ENCODE measurements at places on chromosomes 11 and 22.

GRCh38 chr11:130118636-130119387 lies 40.8 kb upstream of the ST14 start:
- no peak for DNase-seq

DNA sequence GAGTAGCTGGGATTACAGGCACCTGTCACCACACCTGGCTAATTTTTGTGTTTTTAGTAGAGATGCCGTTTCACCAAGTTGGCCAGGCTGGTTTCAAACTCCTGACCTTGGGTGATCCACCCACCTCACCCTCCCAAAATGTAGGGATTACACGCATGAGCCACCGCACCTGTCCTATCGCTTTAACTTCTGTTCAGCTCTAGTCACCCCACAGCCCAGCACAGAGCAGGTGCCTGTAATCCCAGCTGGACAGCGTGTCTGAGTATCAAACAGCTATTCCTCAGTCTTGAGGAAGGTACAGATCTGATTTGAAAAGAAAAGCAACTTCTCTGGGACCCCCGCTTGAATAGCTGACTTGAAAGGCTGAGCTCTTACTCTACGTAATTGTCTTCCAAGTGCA lies 149.1 kb downstream of the CTTN start:
- DNase-seq = no peak

DNA sequence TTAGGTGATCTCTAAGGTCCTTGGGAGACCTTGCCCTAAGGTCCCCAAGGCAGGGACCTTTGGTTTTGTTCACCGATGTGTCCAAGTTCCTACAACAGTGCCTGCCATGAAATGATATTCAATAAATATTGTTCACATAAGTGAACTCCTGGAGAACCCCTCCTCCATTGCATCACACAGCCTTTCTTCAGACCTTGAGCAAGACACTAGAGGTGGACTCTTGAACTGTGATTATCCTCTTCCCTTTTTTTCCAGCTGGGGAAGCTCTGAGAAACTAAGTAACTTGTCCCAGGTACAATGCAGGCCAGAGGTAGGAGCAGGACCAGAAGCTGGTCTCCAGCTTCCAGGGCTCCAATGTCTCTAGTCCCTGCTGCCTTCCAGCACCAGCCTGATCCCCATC lies 76.6 kb upstream of the LMO1 start:
- no peak for DNase-seq

DNA sequence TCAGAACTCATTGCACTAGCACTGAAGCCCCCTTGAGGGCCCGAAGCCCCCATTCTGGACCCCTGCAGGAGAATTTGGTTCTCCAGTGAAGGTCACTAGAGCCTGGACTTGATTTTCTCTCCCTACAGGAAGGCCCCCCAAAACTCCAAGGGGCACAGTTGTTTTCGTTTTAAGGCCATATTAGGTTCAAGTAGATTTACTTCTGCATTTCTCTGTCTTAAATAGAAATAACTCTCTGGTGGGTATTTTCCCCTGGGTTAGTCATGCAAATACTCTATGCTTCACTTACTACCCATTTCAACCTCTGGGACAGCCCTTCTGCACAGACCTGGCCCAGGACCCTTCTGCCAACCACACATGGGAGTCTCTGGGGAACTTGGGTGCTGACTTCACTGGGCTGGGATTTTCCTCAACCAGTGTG lies 41.6 kb downstream of the WEE1 start:
- no peak for DNase-seq

- no peak for DNase-seq
Observed at GRCh38 chr11:116339306-116340098, 433.3 kb downstream of the BUD13 start.

DNA sequence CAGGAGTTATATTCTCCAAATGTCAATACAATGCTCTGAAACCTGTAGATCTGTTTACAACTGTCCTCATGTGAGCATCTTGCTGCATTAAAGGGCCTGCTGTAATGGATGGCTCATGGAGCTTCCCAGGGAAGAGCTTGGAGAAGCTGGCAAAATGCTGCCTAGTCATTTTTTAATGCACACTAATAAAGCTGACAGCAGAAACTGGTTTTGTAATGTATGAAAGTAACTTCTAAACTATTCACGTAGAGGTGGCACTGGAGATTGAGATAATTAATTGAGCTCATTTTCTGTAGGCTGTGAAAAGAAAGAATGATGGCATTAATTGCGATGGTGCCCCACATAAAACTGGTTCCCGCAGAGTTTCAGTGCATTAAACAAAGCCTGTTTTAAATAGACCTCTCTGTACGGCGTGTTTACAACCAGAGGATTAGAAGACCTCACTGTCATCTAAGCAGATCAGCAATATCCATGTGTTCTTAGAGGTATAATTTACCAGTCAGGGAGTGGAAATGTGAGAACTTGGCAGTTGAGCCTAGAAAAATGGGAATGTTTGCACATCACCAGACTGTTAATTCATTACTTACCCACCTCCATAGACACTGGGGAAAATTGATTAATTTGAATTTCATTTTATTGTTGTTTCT lies 16.0 kb downstream of the POLA2 start:
- no peak for DNase-seq

DNA sequence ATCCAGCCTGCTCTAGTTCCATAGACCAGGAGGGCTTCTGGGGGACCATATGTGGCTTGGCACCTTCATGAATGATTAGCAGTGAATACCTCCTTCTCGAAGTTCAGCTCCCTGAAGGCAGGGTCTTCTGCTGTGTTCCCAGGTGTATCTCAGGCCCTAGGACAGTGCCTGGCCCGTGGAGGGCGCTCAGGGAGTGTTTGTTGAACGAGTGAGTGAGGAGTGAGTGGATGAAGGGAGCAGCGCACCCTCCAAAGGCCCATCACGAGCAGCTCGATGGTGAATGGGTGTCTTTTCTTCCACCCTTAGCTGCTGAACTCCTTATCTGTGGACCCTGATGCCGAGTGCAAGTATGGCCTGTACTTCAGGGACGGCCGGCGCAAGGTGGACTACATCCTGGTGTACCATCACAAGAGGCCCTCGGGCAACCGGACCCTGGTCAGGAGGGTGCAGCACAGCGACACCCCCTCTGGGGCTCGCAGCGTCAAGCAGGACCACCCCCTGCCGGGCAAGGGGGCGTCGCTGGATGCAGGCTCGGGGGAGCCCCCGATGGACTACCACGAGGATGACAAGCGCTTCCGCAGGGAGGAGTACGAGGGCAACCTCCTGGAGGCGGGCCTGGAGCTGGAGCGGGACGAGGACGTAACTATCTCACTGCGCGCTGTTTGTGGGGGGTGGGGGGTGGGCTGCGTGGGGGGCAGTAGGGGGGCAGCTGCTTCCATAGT lies 9.5 kb downstream of the ANO1 start:
- DNase-seq = no peak

DNA sequence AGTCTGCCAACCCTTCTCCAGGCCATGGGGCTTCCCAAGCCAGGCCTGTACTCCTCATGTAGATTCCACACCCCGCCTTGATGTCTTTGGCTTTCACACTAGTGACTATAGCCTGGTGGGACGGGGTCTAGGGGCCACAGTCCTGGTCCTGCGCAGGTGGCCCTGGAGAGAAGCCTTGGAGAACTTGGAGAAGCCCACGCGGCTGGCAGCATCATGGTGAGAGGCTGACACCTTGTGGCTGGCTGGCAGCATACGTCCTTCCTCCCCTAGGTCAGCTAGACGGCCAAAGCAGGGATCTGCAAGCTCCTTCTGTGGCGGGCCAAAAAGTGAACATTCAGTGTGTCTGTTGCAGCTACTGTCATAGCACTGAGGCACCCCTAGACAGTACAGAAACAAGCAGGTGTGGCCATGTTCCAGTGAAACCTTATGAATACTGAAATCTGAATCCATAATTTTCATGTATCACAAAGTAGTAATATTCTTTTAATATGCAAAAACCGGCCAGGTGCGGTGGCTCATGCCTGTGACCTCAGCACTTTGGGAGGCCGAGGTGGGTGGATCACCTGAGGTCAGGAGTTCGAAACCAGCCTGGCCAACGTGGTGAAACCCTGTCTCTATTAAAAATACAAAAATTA lies 42.0 kb downstream of the FAM83F start:
- peak; percentile 45 for DNase-seq

- peak; percentile 56 for DNase-seq
Observed at GRCh38 chr22:20569059-20570058, 61.9 kb downstream of the MED15 start.

GRCh38 chr11:110752890-110753289 lies 40.7 kb upstream of the ARHGAP20 start:
- DNase-seq = no peak

DNA sequence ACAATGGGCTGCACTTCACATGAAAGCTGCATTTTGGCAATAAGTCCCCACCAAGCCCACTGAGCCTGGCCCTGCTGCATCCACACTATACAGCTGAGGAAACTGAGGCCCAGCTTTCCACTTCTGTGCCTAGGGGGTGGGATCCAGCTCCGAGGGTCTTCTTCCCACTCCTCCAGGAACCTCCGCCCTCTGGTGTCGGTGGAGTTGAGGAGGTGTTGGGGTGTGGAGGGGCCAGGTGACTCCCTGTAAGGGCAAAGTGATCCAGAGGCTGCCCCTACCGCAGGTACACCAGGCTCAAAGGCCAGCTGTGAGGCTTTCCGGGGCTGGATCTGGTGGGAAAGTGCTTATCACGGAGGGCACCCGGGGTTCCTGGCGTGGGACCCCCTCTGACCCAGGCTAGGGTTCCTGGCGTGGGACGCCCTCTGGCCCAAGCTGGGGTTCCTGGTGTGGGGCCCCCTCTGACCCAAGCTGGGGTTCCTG lies 125.0 kb downstream of the KCNQ1 start:
- no peak for DNase-seq

DNA sequence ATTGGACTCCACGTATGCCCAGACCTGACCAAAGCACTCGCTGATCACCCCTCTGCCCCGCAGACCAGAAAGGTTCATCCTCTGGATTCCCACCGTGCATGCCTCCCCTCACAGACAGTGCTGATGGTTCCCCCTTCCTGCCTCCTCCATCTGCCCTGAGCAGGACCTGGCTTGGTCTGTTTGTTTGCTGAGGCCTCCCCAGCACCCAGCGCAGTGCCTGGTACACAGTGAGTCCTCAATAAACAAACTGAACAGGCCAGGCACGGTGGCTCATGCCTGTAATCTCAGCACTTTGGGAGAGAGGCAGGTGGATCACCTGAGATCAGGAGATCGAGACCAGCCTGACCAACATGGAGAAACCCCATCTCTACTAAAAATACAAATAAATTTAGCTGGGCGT lies 23.7 kb upstream of the RPS3 start:
- no peak for DNase-seq

DNA sequence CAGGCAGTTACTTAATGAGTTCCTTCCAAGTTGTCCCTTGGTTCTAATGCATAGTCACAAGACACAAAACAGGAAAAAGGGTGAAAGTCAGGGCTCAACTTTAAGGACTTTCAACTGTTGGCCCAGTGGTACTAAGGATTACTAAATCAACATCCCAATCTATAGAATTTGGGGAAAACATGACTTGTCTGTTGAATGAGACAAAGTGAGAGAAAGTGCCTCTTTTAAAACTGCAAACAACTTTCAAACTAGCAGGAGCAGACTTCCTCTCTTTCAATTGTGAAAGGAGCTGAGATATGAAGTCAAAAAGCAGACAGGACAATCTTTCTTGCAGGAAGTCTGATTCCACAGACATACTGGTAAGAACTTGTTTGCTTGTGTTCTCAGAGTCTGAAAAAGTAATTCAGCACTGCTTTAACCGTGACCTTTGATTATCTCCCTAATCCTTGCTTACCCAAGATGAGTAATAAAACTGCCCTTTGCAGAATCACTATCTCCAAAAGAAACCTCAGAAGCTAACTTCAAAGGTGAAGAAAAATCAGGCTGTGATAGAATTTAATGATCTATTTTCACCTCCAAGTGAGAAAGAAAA lies 960.7 kb upstream of the RAG2 start:
- no peak for DNase-seq

- no peak for DNase-seq
Observed at GRCh38 chr11:32630844-32631243, 47.2 kb downstream of the EIF3M start.

- DNase-seq = no peak
Observed at GRCh38 chr11:68051191-68052136, 12.6 kb downstream of the TCIRG1 start.

- DNase-seq = no peak
Observed at GRCh38 chr11:109209572-109209971, 212.4 kb upstream of the C11orf87 start.

GRCh38 chr22:19880786-19881569 lies 26.3 kb upstream of the GNB1L start:
- DNase-seq = no peak

DNA sequence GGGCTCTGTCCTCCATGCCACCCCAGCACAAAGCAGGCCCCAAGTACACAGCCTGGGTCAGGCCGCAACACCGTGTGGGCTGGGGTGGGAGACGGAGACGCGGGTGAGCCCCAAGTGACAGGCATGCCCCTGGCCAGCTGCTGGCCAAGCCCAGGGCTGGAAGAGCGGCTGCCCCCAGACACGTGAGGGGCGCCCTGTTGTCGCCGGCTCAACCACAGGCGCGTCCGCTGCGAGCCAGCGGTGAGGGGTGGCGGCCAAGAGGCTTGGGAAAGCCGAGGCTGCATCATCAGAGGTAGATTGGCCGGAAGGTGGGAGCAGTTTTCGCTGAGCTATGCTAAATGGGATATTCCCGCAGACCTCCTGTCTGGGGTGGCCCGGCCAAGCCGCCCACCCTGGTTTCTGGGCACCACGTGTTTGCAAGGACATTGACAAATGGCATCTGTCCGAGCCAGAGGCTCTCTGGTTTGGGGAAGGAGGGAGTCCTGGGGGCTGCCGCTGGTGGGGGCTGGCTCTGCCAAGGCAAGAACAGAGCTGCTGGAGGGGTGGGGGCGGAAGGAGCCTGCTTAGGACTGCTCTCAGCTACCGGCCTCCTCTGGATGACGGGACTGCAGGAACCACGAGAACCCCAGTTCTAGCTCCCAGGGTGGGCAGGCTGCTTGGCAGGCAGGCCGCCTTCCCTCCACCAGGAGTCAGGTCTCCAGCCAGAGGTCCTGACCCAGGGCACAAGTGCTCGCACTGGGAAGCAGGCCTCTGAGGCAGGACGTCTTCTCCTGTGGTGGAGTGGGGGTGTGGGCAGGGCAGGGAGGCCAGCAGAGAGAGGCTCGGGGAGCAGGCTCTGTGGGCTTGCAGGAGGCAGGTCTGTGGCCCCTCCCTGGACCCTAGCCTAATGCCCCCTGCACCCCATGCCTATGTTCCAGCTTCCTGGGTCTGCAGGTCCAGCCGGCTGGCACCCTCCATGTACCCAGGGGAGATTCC lies 552 bp downstream of the PRR33 start:
- no peak for DNase-seq

- no peak for DNase-seq
Observed at GRCh38 chr11:104876861-104877431, 21.3 kb downstream of the CASP12 start.

DNA sequence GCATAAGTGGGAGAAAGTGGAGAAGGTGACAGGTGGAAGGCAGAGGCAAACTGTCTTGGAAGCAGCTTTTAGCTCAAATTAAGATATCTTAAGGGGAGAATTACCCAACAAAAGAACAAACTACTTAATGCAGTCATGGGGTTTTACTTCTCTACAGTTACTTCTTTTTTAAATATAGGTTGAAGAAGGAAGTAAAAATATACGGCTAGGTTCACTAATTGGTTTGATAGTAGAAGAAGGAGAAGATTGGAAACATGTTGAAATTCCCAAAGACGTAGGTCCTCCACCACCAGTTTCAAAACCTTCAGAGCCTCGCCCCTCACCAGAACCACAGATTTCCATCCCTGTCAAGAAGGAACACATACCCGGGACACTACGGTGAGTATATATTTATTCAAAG lies 40.8 kb downstream of the PDHX start:
- no peak for DNase-seq

GRCh38 chr11:130052567-130052966 lies 17.1 kb upstream of the APLP2 start:
- DNase-seq = no peak
